Activated CD4-positive, alpha-beta T cell treated with anti-CD3 and anti-CD28 coated beads for 24 hours (primary cell): ENCODE measurements at places on chromosomes 6 and 20.

GRCh38 chr6:107657755-107658461 is 166.2 kb downstream of the SCML4 start:
- DNase-seq = peak; percentile 31

GRCh38 chr6:10947966-10948365 is 61.1 kb downstream of the SYCP2L start:
- DNase-seq = no peak

DNA sequence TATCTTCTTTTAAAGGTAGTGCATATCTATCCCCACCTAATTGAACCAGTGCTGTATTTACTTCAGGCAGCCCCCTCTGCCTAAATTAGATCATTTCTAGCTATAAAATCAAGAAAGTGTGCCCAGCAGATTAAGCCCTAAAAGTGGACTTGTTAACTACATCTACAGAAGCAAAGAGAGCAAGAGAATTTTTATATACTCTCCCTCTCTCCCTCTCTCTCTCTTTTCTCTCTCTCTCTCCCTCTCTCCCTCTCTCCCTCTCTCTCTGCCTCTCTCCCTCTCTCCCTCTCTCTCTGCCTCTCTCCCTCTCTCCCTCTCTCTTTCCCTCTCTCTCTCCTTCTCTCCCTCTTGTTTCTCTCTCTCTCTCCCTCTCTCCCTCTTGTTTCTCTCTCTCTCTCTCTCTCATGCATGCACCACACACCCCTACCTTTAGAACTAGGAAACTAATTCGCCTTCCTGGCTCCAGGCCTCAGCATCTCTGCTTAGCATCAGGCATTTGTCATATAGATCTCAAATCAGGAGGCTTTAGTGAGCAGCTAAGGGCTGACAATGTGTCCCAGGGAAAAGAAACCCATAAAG is 71.4 kb downstream of the FOXA2 start:
- no peak for DNase-seq

DNA sequence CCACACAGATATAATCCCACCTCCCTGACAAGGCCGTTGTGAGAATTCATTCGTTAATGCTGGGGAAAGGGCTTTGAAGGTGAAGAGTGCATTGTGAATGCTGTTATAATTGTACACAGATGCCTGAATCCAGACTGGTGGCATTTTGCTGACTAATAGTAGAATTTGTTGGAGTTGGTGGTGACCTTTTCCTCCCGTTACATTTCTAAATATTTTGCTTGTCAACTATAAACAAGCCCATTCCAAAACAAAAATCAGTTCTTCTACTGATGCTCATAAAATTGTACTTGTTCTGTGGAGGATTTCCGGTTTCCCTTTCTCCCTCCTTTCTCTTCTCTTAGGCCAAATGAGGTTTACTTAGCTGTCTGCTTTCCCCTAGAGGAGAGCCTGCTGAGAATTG is 253.1 kb upstream of the SUPT3H start:
- DNase-seq = no peak

DNA sequence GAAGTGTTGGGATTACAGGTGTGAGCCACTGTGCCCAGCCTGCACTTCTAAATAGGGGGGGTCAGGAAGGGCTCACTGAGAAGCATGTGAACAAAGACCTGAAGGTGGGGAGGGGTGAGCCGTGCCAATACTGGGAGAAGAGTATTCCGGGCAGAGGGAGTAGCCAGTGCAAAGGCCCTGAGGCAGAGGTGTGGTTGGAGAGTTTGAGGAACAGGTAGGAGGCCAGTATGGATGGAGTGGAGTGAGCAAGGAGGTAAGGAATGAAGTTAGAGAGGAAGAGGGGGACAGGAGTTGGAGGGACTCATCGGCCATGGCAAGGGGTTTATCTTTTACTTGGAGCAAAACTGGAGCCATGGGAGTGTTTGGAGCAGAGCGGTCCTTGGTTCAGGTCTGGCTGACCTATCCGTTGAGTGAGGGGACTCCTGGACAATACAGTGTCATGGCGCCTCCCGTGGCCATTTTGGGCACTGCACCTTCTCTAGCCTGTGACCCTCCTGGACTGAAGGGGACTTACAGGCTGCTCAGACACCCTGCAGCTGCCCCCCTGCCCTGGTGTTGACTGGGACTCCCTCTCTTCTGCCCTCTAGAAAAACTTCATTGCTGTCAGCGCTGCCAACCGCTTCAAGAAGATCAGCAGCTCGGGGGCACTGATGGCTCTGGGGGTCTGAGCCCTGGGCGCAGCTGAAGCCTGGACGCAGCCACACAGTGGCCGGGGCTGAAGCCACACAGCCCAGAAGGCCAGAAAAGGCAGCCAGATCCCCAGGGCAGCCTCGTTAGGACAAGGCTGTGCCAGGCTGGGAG is 12.1 kb downstream of the FOXS1 start:
- DNase-seq = peak; percentile 54

- DNase-seq = no peak
These were observed 46.1 kb downstream of the MYO6 start for GRCh38 chr6:75794954-75795739.

- DNase-seq = peak; percentile 42
These were observed 38.1 kb upstream of the HLA-E start for GRCh38 chr6:30450909-30451841.

- DNase-seq = no peak
These were observed 699.3 kb downstream of the RNF144B start for GRCh38 chr6:19086480-19086879.

DNA sequence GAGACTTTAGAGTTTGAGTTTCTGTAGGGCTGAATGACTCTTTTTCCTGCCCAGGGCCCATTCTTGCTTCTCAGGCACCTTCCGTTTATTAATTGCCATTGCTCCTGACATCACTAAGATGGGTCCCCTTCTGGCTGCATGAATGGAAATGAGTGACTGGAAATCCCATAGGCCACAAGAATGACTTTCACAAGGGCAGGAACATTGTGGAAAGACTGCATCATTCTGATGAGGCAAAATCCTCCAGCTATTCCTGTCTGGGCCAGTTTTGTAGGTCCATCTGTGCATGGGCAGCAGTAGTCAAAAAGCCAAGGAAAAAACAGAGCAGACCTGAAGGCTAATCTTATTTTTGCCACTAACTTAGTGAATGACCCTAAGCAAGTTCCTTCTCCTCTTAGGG is 19.3 kb downstream of the TMEM74B start:
- no peak for DNase-seq

GRCh38 chr6:46191961-46192360 is 21.2 kb upstream of the ENPP5 start:
- DNase-seq = no peak

- DNase-seq = no peak
These were observed 519.1 kb upstream of the EYS start for GRCh38 chr6:66226109-66226508.

- no peak for DNase-seq
These were observed 328.4 kb downstream of the DHX35 start for GRCh38 chr20:39290575-39290974.

DNA sequence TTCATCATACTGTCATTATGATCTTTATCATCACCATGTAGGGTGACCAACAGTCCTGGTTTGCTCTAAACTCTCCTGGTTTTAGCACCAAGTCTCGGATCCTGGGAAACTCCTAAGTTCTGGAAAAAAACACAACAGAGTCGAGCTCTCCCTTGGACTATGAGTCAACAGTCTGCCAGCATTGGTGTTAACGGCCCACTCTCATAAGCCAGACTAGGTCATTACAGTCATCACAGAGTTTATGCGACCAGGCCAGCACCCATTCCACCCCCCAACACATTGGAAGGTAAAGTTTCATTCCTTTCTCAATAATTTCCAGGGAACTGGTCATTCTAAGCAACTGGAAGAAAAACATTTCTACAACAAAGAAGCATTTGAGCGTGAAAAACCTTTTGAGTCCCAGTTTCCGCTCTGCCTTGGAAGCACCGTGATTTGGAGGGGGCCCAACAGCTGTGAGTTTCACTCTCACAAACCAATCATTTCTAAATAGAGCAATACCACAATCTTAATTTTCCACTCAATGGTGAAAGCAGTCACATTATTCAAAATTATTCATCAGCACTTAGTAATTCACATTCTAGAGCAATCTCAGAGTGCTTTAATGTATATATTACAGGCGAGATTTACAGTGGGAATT is 445.0 kb downstream of the CDH26 start:
- no peak for DNase-seq

- no peak for DNase-seq
These were observed 36.9 kb upstream of the PLCB4 start for GRCh38 chr20:9031991-9032390.

GRCh38 chr6:42569102-42570028 is 5.5 kb downstream of the UBR2 start:
- no peak for DNase-seq
